Activated effector memory CD4-positive, alpha-beta T cell treated with Interleukin-2 at 50 U/mL for 16 hours (primary cell): ENCODE measurements at places on chromosomes 6 and 20.
A peak's percentile ranks its signal among the peaks of the same experiment; 100 is the strongest.

GRCh38 chr6:20778459-20778858, 244.2 kb downstream of the CDKAL1 start:
- DNase-seq: no peak

GRCh38 chr20:10876558-10876957, 202.8 kb upstream of the JAG1 start:
- no peak for DNase-seq

GRCh38 chr6:16108921-16109658, 19.8 kb upstream of the MYLIP start:
- DNase-seq: no peak

GRCh38 chr6:83247471-83247870, 54.3 kb downstream of the RWDD2A start:
- no peak for DNase-seq

DNA sequence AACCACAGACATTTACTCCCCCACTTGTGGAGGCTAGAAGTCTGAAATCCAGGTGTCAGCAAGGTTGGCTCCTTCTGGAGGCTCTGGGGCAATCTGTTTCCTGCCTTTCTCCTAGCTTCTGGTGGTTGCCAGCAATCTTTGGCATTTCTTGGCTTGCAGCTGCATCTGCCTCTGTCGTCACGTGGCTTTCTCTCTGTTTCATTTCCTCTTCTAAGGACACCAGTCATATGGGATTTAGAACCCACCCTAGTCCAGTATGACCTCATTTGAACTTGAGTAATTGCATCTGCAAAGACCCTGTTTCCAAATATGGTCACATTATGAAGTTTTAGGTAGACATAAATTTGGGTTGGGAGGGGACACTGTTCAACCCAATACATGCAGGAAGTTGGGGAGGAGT, 56.2 kb upstream of the EPB41L1 start:
- DNase-seq: no peak

- no peak for DNase-seq
Observed at GRCh38 chr6:136962661-136963060, 40.6 kb downstream of the SLC35D3 start.

GRCh38 chr20:33851842-33852466, 40.8 kb downstream of the CHMP4B start:
- no peak for DNase-seq

DNA sequence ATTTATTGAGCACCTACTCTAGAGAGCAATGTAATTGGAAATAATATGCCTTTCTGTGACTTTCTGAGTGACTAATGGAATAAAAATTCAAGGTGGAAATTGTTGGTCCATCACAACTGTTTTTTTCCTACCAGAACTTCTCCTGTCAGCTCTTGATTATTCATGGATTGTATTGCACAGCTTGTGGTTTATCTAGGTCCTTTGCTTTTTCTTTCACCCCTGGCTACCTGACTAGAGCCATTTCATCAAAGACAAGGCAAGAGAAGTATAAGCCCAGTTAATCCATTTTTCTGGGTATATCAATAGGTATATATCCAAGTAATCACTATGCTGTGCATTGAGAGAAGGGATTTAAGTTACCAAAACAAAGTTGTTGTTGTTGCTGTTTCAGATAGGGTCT, 168.4 kb downstream of the MMS22L start:
- no peak for DNase-seq

DNA sequence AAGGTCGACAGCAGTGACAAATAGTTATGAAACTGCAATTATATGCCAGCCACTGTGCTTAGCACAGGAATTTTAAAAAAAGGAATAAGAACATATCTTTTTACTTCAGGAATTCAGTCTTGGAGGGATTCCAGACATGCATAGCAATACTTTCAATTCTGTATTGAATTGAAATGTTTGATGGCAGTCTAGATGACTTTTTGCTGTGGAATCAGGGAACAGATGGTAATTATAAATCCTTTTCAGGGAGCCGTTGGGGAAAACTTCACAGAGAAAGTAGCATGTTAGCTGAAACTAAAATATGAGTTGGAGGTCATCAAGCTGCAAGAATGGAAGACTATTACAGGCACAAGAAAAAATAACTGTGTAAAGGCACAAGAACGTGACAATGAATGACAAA, 74.8 kb downstream of the IMPG1 start:
- DNase-seq: no peak

- DNase-seq: no peak
Observed at GRCh38 chr6:110181131-110182030, 1.2 kb downstream of the CDC40 start.

DNA sequence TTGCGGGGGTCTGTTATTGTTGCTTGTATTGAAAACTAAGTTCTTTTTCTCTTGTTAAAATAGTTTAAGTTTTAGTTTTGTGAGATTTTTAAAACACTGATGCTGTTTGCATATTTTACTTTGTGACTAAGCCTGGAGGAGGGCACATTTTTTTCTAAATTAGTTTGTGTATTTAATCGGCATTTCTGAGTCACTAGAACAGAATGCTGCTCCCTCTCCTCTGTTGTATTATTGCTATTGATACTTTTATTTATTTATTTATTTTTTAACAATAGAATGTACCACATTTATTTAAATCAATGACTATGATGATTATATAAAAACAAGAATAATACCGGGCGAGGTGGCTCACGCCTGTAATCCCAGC, 5.1 kb upstream of the FAM50B start:
- DNase-seq: no peak

DNA sequence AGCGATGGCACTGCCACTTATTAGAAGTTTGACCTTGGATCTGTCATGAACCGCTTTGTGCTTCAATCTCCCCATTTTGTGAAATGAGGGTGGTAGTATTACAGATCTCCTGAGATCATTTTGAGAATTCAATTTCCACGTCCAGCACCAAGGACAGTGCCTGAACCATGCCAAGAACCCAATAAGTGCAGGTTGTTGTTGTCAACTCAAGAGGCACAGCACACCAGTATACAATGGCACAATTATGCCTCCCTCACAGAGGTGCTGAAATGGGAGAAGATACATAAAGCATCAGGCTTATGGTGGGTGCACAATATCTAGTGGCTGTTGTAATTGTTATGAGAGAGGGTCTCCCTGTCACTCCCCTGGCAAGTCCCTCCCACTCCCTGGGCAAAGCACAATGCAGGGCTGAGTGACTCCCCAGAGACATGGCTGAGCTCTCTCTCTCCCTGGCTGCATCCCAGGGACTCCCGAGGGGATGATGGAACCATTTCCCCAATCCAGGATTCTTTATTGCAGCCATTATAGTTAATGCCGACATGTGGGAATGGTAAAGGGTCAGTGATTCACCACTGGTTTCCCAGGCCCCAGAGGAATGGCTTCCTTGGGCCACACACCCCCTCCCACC, 78.7 kb downstream of the CDH22 start:
- DNase-seq: no peak

DNA sequence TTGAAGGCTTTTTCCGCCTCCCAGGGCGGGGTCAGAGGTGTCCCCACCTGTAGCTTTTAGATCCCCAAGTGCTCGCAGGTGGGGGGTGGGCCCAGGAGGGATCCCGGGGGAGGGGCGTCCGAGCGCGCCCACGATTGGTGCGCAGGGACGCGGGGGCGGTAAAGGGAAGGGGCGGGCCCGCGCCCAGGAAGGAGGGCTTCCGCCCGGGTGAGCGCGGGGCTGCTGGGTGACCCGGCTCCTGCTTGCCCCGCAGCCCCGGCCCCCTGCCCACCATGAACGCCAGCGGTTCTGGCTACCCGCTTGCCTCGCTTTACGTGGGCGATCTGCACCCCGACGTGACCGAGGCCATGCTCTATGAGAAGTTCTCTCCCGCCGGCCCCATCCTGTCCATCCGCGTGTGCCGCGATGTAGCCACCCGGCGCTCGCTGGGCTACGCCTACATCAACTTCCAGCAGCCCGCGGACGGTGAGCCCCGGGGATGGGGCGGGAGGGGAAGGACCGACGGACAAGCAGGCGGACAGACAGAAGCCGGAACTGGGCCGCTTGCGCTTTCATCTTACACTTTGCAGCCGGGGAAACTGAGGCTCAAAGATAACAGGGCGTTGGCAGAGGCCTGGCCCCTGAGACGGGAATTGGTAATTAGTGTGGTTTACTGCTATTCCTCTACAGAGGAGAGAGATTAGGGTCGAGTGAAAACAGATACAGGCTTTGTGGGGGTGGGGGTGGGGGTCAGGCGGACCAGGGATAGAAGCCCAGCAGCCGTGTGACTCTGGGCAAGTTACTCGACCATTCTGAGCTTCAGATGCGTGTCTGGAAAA, at the start of gene PABPC1L:
Gene PABPC1L, plus strand, starts transcription at position 189 of the 818 bp plus-strand sequence. Its CDS starts 84 bp downstream, at position 273.
- peak; percentile 67 for DNase-seq

GRCh38 chr20:16423311-16424212, 149.7 kb downstream of the KIF16B start:
- no peak for DNase-seq

DNA sequence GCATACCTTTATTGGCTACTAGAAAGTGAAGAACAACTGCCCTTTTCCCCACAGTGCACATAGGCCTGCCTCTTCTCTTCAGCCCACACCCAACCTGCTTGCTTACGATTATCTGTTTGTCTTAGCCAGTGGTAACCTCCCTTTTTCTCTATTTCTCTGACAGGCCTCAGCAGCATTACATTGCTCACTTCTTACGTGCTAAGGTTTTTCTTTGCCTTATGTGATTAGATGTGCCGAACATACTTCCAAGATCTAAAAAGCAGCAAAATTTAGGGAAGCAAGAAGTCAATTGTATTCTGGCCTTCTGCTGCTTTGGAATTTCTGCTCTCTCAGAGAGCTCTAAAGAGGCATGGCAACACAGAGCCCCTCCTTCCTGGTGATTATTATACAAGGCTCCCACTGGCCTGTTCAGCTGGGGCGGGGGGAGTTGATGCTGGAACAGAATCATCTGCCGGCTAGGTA, 7.0 kb downstream of the B4GALT5 start:
- no peak for DNase-seq

- DNase-seq: no peak
Observed at GRCh38 chr20:58339741-58340140, 30.2 kb downstream of the RAB22A start.

- DNase-seq: no peak
Observed at GRCh38 chr20:61562897-61563504, 310.9 kb downstream of the CDH4 start.

- no peak for DNase-seq
Observed at GRCh38 chr6:3566812-3567211, 110.0 kb upstream of the SLC22A23 start.

DNA sequence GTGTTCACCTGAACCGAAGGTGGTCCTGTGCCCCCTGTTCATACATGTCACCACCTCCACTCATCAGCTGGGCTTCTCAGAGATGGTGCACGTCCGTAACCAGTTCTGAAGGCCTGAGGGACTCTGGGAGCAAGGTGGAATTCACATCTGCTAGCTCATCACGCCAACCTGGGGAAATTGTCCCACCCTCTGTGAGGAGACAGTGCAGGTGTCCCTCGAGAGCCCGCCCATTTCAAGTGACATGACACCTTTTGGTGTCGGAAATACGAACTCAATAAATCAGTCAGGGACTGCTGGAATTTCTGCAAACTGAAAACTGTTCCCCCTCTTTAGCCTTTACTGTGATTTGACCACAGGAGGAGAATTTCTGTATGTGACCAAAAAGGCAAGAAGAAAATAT, 99.4 kb downstream of the SYNDIG1 start:
- no peak for DNase-seq

DNA sequence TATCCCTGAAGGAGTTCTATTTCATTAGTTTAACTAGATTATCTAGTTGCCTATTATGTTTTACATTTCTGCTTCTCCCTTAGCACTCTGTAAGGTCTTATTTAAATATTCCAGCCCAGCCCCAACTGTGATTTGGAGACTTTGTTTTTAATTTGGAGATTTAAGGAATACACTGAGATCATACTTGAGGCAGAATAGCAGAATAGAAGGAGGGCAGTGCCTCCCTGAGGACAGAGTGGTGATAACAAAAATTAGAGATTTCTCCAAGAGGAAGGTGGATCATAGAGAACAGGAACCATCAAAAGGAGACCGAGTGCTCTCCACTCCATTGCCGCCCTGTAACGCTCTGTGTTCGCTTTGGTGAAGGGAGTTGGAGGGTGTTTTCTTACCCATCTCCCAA, 14.8 kb upstream of the CD164 start:
- no peak for DNase-seq

DNA sequence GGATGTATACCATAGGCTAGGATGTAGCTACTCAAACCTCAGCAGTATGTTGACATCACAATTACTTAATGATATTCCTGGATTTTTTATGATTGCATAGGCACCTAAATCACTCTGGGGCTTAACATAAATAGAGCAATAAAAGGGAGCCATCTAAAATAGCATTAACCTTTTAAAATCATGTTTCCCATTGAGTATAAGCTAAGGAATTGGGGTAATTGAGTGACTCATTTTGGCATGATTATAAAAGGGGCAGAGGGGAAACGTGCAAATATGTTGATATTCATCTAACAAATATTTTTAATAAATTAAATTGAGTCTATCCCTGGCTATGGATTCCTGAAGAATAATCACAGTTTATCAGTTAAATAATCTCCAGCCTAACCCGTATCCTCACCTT, 74.0 kb upstream of the ADGRF1 start:
- no peak for DNase-seq

DNA sequence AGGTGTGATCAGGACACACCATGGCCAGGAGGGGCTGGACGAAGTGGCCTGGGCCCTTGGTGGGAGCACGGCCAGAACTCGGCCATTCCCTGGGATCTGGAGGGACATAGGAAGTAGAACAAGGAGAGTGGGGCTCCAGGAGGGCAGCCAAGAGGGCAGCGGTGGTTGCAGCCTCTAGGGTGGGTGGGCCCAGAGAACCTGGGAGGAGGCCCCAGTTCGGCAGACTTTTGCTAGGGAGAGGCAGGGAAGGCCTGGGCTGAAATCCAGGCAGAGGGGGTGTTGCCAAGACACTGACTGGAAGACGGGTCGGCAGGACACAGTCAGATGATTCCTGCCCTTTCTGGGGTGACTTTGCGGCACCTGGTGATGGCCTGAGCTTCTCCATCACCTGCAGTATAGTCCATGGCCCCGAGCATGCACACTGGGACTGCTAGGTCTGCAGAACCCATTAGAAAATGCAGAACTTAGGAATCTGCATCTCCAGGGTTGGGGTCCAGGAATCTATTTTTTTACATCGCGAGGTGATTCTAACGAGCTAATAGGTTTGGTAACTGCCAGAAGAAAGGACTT, 224.8 kb downstream of the SYNDIG1 start:
- DNase-seq: no peak

- no peak for DNase-seq
Observed at GRCh38 chr6:130873746-130874145, 46.5 kb downstream of the SMLR1 start.

DNA sequence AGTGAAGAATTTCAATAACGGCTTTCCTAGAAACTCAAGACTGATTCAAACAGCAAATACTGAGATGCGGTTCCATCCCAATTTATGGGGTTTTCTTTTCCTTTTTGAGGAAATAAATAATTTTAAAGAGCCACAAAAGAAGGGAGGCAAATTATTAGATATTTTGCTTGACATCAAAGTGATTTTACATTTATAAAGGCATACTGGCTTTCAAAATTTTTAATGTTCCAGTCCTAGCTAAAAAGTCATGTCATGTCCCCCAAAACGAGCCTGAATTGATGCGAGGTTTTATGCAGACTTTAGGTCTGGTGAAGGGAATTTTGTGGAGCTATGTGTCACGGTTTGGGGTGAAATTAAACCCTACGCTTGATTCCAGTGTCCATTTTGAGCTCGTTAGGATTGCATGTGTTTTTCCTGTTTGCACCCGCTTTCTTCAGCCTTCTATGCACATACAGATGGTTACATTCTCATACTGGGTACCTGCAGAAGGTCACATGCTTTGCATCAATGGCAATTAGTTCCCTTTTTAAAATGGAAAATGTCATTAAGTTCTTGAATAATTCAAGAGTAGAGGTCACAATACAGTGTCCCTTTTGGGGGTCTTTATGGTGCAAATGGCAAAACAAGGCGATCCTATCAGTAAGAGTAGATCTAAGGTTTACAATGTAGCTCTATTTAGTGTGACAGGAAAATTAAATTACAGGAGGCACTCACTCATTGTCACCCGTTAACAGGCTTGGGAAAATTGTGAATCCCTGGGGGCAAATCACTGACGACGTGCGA, 17.3 kb downstream of the FOXA2 start:
- DNase-seq: no peak
